ENCODE measurements at places on chromosomes 2 and 18.

- DNase-seq = no peak
Measured at GRCh38 chr2:129810521-129810920, 168.9 kb upstream of the RAB6C start.

DNA sequence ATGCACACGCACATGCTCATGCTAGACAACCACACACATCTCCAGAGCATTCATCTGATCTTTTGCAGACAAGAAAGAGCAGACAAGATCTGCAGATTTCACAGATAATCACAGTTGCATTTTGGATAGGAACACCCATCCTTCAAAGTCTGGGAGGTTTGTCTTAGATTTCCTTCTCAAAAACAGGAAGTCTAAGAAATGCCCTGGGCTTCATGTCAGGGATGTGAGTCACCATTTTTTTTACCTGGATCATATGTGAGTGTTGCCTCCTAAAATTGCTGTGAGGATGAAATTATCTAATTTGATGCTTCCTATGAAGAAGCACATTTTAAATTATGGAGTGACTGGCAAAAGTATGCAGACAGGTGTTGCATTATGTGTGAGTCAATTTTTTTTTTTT lies 46.1 kb downstream of the SRD5A2 start:
- no peak for DNase-seq

GRCh38 chr18:75638776-75639471 lies 211.4 kb upstream of the SMIM21 start:
- no peak for DNase-seq

GRCh38 chr2:102622646-102623045 lies 3.3 kb downstream of the SLC9A2 start:
- no peak for DNase-seq

GRCh38 chr2:99512181-99512591 lies 22.4 kb upstream of the REV1 start:
- no peak for DNase-seq

- no peak for DNase-seq
Measured at GRCh38 chr2:135183822-135184221, 131.7 kb downstream of the RAB3GAP1 start.

GRCh38 chr2:133411857-133412256 lies 156.4 kb downstream of the NCKAP5 start:
- no peak for DNase-seq

- no peak for DNase-seq
Measured at GRCh38 chr2:237675316-237675715, 47.9 kb downstream of the LRRFIP1 start.

DNA sequence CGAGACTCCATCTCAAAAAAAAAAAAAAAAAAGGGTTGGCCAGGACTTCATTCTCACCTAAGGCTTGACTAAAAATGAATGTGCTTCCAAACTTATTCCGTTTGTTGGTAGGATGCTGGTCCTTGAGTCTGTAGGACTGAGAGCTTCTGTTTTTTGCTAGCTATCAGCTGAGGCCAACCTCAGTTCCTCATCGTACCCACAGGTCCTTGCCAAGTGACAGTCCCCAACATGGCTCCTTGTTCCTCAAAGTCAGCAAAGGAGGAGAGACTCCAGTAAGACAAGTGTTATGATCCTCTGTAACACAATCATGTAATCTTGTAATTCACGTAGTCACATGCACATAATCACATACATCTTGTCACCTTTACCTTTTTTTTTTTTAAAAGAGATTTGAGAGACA lies 37.0 kb downstream of the HAUS1 start:
- no peak for DNase-seq

GRCh38 chr2:111071600-111072171 lies 49.0 kb upstream of the BCL2L11 start:
- no peak for DNase-seq

DNA sequence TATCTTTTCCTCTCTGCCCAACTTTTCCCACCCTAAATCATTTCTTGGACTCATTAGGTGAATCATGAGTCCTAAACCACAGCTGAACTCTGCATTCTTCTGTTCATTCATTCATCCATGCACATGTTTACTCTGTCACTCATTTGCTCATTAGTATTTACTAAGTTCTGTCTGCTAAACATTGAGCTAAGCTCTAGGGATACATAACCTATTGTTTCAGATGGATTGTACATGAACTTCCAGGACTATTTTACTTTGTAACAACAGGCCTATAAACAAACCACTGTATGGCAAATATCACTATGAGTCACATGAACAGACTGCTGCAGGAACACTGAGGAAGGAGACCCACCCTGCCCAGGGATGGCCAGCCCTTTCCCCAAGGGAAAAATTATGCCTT lies 14.6 kb upstream of the DYNC2LI1 start:
- no peak for DNase-seq

DNA sequence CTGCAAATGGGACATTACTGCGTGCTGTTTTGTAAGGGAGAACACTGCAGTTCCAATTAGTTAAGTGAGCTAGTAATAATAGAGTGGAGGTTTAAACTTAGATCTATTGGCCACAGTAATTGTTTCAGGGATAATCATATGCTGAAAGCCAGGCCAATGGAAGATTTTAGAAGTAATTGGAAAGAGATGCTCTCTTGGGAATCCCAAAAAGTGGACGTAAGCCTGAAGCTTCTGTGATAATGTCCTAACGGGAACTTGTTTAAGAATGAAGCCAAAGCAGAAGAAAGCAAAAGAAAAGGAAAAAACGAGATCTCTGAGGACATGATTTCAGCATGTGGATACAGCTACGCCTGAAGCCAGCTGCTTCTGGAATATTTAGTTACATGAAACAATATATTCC lies 594.6 kb downstream of the SLC4A3 start:
- DNase-seq = no peak

DNA sequence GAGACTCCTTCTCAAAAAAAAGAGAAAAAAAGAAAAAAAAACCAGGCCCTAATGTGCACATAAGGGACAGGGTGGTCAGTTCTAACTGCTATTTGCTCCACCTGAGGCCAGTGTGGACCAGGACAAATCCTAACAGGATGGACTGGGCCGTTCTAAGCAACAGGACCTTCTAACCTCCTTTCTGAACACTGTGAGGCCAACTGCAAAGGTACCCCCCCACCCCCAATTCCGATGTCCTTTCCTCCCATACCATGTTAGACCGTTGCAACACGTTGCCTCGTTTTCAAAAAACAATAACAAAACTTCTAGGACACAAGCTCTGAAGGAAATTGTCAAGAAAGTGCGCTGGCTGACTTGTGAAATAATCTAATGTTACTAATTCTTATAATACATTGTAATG lies 1.2 kb downstream of the THAP4 start:
- no peak for DNase-seq

GRCh38 chr2:195612611-195613495 lies 44.2 kb upstream of the SLC39A10 start:
- DNase-seq = peak; percentile 72

GRCh38 chr2:85434696-85435095 lies 16.2 kb downstream of the SH2D6 start:
- no peak for DNase-seq

DNA sequence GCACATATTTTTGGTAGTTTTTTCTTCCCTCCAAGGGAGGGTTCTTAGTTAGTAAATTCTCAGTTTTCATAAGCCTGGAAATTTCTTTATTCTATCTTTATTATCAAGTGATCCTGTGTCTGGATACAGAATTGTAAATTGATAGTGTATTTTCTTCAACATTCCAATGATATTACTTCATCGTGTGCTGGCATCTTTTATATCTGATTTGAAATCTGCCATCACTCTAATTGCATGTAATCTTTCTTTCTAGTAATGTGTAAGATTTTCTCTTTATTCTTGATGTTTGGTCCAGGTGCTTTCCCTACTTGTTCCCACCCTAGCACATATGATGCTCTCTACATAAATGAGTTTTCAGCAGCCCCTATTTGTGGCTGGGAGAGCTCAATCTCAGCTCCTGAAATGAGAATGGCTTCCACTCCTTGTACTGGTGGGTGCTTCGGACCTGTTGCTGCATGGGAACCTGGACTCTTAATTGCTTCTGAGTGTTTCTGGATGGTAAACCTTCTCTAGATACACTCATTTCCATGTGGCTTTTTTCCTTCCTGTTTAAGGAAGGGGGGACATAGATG lies 102.7 kb downstream of the SMIM21 start:
- no peak for DNase-seq

GRCh38 chr18:25239581-25240419 lies 112.2 kb downstream of the ZNF521 start:
- no peak for DNase-seq

- no peak for DNase-seq
Measured at GRCh38 chr2:55150834-55151233, 81.3 kb downstream of the CLHC1 start.
